ENCODE measurements at places on chromosomes 12 and 14.

DNA sequence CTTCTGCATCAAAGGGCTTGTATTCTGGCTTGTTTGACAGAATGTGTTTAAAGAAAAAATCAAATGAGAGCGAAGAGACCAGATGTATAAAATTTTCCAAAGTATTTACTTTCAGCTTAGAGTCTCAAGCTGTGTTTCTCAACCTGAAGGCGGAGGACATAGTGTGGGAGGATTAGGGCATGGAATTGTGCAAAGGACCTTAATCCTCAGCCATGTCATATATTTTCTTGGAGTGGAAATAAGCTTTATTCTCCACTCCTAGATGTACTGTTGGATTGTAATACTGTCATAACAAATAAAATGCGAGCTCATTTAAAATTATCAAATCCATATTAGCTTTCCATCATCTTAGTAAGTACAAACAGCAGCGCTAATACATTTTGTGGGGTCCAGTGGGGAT lies 154.0 kb downstream of the PAH start:
- no peak for DNase-seq

- no peak for DNase-seq
Measured at GRCh38 chr12:52645982-52646381, 6.0 kb downstream of the KRT2 start.

GRCh38 chr14:96095581-96096476 lies 56.7 kb downstream of the C14orf132 start:
- DNase-seq = peak; percentile 61

- DNase-seq = no peak
Measured at GRCh38 chr14:49691031-49691430, 1.9 kb upstream of the KLHDC1 start.

DNA sequence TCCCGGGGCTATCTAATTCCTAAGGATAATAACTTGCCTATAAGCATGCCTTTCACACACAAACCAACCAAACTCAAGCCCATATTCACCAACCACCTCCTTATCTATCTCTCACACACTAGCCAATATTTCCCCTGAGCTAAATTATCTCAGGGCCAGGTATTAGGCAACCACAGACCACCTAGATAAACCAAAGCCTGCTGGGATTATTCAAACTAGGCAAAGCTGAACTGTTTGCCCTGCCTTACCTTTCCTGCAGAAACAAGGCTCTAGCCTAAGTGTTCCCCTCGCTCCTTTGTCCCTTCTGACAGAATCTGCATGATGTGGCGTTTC lies 114.7 kb upstream of the EEA1 start:
- DNase-seq = no peak

DNA sequence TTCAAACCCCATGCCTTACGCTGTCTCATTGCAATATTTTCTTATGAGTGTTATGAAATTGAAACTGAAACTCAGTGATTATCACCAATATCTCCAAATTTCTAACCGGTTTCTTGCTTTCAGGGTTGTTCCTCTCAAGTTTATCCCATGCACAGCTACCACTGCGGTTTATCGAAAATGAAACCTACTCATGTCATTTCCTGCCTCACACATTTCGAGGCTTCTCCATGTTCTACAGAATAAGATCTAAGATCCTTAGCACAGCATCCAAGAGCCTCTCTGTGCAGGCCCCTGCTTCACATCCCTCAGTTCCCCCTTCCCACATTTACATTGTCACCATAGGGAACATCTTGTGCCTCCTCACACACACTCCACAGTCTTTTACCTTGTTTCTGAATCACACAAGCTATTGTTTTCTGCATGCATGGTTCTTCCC lies 45.5 kb upstream of the FAR2 start:
- no peak for DNase-seq

- DNase-seq = no peak
Measured at GRCh38 chr14:69708586-69709560, 58.1 kb upstream of the SRSF5 start.

- DNase-seq = peak; percentile 6
Measured at GRCh38 chr12:12017135-12017581, 53.6 kb upstream of the BCL2L14 start.

- no peak for DNase-seq
Measured at GRCh38 chr12:65742018-65743010, 82.0 kb upstream of the HMGA2 start.

DNA sequence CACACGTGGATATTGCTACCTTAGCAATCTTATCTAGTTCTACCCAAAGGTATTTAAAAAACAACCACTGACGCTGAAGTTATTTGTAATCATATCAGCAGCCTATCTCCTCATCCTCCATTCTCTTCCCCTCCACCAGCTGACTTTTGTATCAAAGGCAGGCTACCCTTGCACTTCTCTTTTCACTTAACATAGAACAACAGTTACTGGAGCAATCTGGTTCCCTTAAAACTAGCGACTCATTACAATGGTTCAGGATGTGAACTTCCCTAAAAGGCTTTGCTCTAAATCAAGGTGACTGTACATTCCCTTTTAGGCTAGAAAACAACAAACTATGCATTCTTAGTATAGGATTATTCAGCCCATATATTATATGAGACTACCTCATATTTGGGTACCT lies 404.7 kb downstream of the APAF1 start:
- DNase-seq = no peak

- peak; percentile 34 for DNase-seq
Measured at GRCh38 chr12:55830601-55831446, 1.4 kb upstream of the DNAJC14 start.

DNA sequence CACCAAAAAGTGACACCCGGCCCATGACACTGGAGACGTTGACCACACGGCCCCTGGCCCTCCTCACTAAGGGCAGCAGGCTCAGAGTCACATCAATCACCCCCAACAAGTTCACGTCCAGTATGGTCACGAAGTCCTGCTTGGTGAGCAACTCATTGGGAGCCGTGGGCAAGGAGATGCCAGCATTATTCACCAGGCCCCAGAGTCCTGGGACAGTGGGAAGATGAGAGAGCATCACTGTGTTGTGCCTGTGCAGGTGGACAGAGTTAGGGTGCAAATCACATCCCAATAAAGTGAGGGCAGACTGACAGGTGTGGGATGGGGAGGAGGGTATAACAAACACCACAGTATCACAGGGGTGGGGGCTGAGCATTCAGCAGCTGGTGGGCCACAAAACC lies 2.5 kb downstream of the RDH16 start:
- no peak for DNase-seq

GRCh38 chr14:54451961-54452360 lies 10.8 kb upstream of the CNIH1 start:
- no peak for DNase-seq

DNA sequence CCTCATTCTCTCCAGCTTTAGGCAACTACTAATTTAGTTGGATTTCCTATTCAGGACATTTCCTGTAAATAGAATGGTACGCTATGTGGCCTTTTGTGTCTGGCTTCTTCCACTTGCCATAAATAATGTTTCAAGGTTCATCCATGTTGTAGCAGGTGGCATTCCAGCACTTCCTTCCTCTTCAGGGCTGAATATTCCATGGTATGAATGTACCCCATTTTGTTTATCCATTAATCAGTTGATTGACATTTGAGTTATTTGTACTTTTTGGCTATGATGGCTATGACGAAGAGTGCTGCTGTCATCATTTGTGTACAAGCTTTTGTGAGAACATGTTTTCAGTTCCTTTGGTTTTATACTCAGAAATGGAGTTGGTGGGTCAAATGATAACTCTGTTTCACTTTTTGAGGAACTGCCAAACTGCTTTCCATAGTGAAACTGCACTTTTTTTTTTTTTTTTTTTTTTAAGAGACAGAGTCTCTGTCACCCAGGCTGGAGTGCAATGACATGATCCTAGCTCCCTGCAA lies 6.5 kb upstream of the CDK2AP1 start:
- no peak for DNase-seq

GRCh38 chr12:52629281-52630007 lies 11.1 kb upstream of the KRT73 start:
- no peak for DNase-seq

- DNase-seq = no peak
Measured at GRCh38 chr14:93062890-93063289, 52.8 kb downstream of the ITPK1 start.

- no peak for DNase-seq
Measured at GRCh38 chr12:66552716-66553115, 126.2 kb downstream of the GRIP1 start.

DNA sequence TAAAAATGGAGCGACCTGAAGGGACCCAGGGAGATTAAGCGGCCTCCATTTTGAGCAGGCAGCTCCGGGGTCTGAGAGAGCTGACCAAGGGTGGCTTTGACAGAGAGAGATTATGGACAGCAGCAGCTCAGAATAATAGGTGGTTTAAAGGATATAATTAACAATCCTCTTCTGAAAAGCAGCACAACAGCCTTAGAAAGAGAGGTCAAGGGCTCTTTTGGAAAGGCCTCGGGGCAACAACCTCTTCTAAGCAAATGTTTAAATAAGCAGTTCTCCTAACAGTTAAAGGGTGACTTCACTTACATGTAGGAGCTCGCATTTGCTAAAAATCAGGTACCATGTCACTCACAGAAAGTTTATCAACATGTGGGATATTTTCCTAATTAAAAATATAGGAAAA lies 87.2 kb upstream of the FRMD6 start:
- DNase-seq = peak; percentile 82

DNA sequence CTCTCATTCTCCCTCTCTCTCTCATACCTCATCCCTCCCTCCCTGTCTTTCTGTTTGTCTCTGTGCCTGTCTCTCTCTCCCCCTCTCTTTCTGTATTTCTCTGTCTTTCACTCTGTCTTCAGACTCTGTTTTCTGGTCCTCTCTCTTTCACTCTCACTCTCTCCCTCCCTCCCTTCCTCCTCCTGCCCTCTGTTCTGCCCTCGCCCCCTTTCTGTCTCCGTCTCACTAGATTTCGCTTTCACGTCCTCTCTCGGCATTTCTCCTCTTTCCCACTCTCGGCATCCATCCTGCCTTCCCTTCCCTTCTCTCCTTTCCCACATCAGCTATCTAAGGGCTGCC lies 183.0 kb downstream of the PHETA1 start:
- no peak for DNase-seq

- DNase-seq = no peak
Measured at GRCh38 chr14:51487848-51488247, 163.9 kb upstream of the FRMD6 start.

DNA sequence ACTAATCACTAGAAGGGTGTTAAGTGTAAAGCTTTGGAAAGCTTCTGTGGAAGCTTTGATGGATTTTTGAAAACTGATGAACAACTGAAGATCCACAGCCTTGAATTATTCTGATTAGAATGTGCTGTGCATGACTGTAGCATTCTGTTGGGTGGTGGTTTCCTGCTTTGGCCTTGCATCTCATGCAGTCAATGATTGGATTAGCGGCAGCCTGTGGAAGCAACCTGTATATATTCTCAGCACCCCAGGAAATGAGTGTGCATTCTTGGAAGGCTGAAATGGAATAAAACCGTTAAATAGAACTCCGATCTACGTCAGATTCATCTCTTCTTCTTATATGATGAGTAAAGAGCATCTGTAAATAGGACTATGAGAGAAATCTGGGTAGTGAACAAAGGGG lies 120.2 kb downstream of the SLC16A7 start:
- DNase-seq = no peak

GRCh38 chr12:54879579-54879978 lies 25.3 kb downstream of the MUCL1 start:
- no peak for DNase-seq

DNA sequence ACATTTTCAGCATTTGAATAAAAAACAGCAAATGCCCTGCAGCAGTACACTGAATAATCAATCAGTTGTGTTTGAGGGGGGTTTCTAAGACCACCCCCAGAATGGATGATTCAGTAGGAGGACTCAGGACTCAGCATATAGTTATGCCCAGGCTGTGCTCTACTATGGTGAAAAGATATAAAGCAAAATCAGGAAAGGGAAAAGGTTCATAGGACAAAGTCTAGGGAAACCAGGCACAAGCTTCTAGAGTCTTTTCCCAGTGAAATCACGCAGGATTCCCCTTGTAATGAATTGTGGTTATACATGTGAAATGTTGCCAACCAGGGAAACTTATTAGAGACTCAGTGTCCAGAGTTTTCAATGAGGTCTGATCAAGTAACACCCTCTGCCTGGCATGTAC lies 25.0 kb upstream of the SLC17A8 start:
- no peak for DNase-seq

DNA sequence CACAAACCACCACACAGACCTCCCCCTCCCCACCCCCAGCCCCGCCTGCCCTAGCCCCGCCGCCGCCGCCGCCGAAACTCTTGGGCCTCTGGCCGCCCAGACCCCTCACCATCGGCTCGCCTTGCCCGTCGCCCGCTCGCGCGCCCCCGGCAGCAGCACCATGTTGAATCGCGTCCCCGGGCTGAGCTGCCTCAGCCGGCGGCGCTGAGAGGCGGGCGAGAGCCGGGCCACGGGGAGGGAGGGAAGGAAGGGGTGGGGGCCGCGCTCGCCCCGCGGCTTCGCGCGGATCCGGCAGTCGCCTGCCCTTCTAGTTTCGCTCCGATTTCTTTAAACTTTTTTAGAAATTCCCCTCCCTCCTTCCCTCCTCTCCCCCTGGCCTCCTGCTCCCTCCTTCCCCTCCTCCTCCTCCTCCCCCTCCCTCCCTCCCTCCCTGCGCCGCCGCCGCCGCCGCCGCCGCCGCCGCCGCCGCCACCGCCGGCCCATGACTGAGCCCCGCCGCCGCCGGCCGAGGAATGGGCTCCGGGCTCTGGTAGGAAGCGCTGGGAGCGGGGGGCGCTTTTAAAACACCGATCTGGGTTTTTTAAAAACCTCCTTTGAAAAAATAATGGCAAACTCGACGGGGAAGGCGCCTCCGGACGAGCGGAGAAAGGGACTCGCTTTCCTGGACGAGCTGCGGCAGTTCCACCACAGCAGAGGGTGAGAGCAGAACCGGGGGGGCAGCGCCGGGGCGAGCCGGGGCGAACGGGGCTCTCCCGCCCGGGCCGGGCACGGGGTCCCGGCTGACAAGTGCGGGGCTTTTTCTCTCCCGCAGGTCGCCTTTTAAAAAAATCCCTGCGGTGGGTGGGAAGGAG lies at the start of gene ARID2:
Gene ARID2 (plus strand): TSS at position 474 of the 851 bp plus-strand sequence. CDS start 131 bp downstream, at position 605.
- DNase-seq = peak; percentile 57

DNA sequence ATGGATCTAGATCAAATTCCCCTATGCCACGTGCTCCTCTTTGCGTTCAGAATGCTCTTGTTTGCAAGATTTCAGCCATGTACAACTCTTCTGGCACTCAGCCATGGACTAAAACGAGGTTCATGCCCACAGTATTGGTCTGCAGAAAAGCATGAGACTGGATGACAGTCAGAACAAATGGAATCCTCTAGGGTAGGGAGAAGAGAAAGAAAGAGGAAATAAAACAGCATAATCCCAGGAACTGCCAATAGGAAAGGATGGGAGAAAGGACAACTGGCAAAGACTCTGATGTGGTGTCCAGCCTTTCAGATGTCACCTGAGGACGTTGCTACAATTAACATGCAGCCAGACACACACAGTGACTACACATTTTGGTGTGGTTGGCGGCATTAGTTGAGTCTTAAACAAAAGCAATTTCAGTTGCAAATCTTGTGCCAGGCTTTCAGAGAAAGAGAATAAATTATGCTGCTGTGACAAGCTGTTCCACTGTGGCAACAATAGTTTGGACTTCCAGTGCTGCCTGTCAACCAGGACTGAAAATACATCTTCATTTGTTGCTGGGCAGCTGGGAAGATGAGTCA lies 338.0 kb downstream of the RGS6 start:
- no peak for DNase-seq
